ENCODE measurements at places on chromosomes 5 and 9.

DNA sequence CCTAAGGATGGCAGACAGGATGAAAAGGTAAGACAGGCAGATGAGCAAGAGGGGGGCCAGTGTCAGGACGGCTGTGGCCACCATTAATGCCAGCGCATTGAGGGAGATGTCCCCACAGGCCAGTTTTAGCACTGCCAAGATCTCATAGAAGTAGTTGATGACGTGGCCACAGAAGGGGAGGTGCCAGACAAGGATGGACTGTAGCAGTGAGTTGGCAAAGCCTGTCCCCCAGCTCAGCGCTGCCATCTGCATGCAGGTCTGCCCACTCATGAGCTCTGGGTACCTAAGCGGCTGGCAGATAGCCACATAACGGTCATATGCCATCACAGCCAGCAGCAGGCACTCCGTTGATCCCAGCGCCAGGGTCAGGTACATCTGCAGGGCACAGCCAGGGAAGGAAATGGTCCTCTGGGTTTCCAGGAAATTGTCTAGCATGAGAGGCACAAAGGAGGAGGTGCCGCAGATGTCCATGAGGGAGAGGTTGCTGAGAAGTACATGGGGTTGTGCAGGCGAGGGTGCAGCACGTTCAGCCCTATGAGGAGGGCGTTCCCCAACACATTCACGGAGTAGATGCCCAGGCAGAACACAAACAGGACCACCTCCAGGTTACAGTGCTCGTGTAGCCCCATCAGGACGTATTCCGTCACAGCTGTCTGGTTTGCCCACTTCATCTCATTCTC lies 10.8 kb downstream of the OR13J1 start:
- no peak for DNase-seq

- DNase-seq, result no peak
Measured at GRCh38 chr9:114016101-114016500, 62.0 kb downstream of the AMBP start.

DNA sequence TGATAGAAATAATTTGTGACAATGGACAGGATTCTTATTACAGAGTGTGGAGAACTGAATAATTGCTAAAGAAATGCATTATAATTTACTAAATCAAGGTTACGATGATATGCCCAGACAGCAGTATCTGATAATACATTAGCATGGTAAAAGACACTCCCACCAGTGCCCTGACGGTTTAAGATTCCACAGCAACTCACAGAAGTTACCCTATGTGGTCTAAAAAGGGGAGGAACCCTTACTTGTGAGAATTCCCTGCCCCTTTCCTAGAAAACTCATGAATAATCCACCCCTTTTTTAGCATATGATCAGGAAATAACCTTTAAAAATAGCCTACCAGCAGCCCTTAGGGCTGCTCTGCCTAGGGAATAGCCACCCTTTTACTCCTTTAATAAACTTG lies 244.7 kb upstream of the SLC24A2 start:
- DNase-seq, result no peak

DNA sequence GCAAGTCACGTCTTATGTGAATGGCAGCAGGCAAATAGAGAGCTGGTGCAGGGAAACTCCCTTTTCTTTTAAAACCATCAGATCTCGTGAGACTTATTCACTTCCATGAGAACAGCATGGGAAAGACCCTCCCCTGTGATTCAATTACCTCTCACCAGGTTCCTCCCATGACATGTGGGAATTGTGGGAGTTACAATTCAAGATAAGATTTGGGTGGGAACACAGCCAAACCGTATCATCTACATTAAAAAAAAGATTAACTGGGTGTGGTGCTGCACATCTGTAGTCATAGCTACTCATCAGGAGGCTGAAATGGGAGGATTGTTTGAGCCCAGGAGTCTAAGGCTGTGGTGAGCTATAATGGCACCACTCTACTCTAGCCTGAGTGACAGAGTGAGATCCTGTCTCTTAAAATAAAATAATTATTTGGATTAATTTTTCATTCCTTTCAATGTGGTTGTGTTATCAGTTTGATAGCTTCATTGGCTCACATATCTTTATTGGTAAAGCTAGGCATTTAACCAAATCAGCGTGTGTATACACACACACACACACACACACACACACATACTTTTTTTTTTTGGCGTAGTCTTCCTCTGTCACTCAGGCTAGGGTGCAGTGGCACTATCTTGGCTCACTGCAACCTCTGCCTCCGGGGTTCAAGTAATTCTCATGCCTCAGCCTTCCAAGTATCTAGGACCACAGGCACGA lies 21.8 kb downstream of the DENND4C start:
- no peak for DNase-seq

- DNase-seq, result no peak
Measured at GRCh38 chr5:30572279-30572678, 621.2 kb upstream of the CDH6 start.

DNA sequence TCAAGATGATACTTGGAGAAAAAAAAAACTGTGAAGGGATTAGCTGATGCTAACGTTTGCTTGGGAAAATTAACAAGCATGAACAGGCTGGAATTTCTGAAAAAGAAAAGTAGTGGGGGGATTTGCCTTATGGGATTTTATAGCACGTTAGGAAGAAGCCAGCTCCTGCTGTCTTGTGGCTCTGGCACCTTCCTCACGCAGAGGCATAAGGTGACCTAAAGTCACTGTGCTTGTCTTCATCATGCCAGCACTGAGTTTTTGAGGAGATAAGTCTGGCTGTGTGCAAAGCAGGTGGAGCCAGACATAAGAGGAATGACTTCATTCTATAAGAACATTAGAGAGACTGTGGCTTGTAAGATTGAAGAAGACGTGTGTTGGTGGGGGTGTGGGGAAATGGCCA lies 94.4 kb upstream of the MAP1B start:
- DNase-seq, result no peak

DNA sequence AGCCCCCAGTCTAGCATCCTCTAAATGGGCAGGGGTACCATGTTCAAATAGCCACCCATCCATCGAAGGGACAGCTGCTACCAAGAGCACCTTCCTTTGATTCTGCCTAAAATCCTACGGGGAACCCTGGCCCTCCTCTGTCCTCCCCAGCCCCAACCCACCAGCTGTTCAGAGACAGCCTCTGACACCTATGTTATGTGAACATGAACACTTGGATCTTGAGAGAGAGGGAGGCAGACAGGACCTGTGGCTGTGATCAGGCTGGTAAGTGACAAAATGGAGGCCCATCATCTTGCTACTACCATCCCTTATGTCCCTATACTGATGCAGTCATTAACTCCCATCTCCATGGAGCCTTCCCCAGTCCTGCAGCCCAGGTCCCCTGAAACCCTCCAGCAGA lies 8.2 kb downstream of the SLC23A1 start:
- no peak for DNase-seq

All from LoVo (cell line).